ENCODE measurements at places on chromosomes 13 and 19.

DNA sequence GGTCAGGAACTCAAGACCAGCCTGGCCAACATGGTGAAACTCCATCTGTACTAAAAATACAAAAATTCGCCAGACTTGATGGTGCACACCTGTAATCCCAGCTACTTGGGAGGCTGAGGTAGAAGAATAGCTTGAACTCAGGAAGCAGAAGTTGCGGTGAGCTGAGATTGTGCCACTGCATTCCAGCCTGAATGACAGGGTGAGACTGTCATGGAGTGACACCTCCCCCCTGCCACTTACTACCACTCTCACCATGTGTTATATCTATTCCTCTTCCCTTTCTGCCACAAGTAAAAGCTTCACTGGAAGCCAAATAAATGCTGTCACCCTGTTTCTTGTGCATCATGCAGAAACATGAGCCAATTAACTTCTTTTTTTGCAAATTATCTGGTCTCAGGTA is 10.6 kb upstream of the CEACAM4 start:
- DNase-seq = no peak

GRCh38 chr13:101618440-101619187 is 166.1 kb downstream of the ITGBL1 start:
- no peak for DNase-seq

DNA sequence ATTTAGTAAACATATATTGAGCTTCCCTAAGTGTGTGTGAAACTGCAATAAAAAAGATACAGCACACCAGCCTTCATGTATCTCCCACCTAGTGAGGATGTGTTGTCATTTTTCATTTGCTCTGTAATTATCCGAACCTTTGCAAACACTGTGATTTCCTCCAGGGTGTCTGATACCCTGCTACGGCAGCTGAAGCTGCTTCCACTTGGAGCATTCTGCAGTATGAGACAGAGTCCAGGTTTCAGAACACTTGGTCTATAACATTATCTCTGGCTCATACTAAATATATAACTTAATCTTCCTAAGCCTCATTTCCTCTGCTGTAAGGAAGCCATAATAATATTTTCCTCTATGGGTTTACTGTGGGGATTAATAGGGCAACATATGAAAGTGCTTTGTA is 1338.1 kb upstream of the SLC10A2 start:
- DNase-seq = no peak

DNA sequence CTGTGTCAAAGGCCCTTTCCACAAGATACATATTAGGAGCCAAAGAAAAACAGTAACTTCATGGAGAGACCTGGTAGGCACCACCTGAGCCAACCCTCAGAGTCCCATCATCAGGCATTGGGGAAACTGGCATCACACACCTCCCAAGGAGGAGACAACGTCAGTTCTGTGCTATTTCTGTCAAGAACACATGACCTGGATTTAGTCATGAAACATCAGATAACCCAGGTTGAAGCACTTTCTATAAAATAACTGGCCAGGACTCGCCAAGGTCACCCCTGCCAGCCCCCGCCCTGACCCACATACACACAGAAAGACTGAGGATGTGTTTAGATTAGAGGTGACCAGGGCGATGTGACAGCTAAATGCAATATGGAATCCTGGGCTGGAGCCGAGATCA is 35.6 kb downstream of the COL4A1 start:
- no peak for DNase-seq

- no peak for DNase-seq
These were observed 34.5 kb downstream of the C13orf46 start for GRCh38 chr13:113939129-113939943.

GRCh38 chr19:30647891-30648720 is 275.9 kb downstream of the ZNF536 start:
- no peak for DNase-seq

DNA sequence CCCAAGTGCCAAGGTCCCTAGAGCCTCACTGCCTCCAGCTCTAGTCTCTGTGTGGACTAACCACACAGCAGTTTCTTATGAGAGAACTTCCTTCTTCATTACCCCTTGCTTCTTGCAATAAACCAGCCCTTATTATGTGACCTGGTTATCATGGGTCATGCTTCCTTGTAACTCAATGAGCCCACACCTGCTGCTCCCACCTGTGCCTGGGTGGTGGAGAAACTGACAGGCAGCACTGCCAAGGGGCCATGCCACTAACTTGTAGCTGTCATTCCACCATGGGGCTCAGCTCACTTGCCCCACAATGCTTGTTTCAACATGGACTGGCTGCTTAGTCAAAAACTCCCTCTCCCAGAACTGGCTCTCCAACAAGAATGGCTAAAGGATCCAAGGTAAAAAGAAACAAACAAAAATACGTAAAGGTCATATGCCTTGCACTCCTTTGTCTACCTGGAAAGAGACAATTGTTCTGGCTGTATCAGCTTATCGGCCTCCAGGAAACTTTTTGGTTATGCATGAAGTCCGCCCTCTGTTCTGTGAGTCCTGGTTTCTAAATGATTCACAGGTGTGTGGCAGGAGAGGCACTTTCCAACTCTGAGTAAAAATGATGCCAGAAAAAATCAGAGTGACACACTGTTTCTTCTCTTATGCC is 446.4 kb downstream of the COG6 start:
- no peak for DNase-seq

- no peak for DNase-seq
These were observed 3.5 kb upstream of the OBI1 start for GRCh38 chr13:78662467-78662866.

DNA sequence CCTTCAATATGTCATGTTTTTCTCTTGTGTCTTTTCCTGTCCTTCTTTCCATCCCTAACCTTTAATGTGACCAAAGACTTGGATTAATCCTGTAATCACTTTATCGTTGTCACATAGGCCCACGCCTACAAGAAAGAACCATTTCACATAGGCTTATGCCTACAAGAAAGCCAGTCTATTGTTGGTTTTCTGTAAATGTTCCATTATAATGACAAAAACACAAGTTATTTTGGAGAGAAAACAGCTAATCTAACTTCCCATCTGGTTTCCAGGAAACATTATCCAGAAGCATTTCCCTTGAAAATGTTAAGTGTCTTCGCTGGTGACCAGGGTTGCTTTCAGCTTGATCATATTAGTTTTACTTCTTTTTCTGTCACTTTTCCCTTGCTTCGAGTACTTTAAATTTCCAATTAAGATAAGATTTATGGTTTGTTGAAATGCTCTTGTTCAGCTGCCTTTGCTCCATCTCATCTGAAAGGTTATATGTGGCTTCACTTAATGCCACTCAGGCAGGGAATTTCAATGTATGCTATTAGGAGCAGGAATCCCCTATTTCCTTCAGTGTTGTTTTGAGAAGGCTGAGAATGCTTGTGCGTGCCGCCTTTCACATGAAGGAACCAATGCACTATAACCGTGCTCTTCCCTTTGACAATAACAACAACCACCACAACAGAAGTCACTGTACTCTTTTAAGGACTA is 708.2 kb downstream of the EFNB2 start:
- DNase-seq = no peak

- no peak for DNase-seq
These were observed 41.7 kb downstream of the VWA8 start for GRCh38 chr13:41919031-41919740.

GRCh38 chr13:101718496-101718895 is 266.0 kb downstream of the ITGBL1 start:
- DNase-seq = no peak

DNA sequence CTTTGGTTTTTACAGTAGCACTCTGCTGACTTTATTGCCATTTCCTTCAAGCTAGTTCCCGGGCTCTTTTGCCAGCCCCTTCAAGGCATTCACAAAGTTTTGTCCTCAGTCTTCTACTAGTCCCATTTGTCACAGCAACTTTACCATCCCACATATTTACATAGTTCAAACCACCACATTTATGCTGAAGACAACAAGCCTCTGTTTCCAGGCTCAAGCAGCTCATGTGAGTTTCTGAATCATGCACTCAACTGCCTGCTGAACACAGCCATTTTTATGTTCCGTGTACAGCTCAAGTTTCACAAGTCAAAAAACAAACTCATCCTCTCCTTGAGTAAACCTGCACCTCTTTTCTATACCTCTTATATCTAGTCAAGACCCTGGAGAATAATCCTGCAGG is 977.0 kb upstream of the SLC10A2 start:
- DNase-seq = no peak

- no peak for DNase-seq
These were observed 9.4 kb upstream of the SPC24 start for GRCh38 chr19:11164879-11165406.

DNA sequence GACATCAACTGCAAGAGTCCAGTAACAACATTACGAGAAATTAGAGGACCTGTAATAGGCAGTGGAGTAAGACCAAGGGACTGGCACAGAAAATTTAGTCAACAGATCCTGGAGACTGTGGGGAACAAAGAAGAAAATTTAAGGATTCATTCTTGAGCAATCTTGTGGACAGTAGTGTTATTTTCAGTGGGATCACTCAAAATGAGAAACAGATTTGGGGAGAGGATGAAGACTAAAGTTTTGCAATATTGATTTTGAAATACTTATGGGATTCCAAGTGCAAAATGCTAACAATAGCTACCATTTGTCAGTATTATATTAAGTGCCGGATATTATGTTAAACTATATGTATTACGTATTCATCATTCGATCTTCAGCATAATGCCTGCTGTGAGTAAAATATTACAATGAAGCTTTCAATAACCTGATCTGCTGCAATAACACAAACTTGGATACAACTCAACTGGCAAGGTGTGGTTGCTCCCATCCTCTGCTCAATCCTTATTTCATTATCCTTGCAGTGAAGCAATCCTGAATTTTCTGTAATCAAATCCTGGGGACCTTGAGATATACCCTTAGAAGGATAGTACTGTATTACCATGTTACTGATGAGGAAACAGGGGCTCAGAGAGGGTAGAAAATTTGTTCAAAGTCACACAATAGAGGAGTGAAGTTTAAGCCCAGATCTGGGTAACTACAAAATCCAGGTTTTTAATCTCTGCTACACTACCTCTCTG is 84.2 kb downstream of the SACS start:
- DNase-seq = no peak

DNA sequence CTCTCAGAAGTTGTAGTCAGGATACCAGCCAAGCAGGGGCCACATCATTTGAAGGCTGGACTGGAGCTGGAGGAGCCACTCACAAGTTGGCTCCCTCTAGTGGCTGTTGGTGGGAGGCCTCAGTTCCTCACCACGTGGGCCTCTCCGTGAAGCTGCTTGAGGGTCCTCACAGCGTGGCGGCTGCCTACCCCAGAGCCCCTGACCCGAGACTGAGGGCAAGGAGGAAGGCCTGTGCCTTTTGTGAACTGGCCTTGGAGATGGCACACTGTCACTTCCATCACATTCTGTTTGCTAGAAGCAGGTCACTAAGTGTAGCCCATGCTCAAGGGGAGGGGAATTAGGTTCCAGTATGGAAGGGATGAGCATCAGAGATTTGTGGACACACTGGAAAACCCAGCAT is 14.6 kb downstream of the GNA11 start:
- peak; percentile 47 for DNase-seq

- no peak for DNase-seq
These were observed 9.1 kb upstream of the MCF2L start for GRCh38 chr13:112959701-112960542.

- no peak for DNase-seq
These were observed 4.6 kb upstream of the DYRK1B start for GRCh38 chr19:39838569-39838968.

GRCh38 chr19:1370579-1371361 is 12.9 kb upstream of the NDUFS7 start:
- DNase-seq = no peak

- DNase-seq = no peak
These were observed 22.6 kb downstream of the ZSWIM4 start for GRCh38 chr19:13817615-13818371.

DNA sequence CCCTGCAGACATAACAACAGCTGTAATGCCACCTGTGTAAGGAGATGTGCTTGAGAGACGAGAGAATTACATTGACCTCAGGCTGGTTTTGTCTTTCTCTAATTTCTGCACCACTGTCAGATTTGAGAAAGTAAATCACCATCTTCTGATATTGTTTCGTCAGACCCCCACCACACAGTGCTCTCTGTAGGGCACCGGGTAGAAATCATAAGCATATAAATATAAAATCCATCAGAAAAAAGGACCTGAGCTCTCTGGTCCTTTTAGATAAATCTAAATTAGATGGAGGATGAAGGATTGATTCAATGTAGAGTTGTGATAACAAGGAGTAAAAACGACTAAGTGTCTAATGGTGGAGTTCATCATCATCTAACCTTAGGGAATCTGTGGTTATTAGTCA is 1981.0 kb upstream of the PRR20A start:
- DNase-seq = no peak

GRCh38 chr19:17136021-17136420 is 60.4 kb downstream of the MYO9B start:
- DNase-seq = no peak

- DNase-seq = no peak
These were observed 418.2 kb downstream of the KLF12 start for GRCh38 chr13:73715911-73716510.

DNA sequence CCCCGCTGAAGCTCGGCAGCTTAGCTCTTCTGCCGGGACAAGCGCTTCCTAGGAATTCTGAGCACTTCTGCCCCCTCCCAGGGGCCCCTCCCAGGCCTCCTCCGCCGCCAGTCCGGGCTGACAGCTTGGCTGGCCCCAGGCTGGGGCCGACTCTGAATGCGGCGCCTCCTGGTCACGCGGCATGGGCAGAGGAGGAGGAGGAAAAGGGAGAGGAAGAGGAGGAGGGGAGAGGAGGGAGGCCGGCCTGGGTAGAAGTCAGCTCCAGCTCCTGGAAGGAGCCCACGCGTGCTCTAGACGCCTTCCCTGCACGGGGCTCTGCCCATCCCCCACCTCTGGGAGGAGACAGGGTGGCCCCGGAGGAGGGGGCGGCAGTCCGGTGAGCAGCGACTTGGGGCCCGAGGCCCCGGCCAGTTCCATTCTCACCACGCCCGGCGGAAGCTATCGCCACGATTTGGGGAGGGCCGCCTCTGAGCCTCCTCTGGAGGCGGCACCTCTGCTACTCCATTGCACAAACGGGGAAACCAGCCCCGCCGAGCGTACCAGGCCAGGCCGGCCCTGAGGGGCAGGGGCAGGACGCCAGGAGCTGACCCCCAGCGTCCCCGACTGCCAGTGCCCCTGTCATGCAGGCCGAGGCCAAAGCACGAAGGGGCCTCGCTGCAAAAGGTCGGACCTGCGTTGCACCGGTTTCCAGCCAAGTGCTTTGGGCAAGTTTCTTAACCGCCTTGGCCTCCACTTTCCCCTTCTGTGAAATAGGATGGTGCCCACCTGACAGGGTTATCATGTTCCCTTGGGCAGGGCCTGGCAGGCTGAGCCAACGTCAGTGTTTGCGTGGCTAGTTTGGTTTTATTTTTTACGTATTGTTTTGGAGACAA is 31.6 kb downstream of the CCNE1 start:
- no peak for DNase-seq

DNA sequence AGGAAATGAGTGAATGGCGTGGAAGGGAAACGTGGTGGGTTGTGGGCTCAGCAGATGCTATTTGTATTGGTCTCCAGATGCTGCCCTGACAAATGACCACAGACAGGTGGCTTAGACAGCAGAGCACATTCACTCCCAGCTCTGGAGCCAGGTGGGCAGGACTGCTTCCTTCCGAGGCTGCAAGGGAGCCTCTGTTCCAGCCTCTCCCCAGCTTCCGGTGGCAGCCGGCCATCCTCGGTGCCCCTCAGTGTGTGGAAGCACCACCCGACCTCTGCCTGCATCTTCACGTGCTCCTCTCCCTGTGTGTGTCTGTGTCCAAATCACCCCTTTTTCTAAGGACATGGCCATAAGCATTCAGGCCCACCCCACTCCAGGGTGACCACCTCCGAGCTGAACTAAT is 105.1 kb downstream of the SOX1 start:
- no peak for DNase-seq
